ENCODE measurements at places on chromosomes 5 and 9.

DNA sequence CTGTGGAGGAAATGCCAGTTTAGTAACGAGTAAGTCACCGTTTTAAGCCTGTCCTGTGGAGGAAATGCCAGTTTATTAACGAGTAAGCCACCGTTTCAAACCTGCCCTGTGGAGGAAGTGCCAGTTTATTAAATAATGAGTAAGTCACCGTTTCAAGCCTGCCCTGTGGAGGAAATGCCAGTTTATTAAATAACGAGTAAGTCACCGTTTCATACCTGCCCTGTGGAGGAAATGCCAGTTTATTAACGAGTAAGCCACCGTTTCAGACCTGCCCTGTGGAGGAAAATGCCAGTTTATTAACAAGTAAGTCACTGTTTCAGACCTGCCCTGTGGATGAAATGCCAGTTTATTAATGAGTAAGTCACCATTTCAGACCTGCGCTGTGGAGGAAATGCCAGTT, 18.9 kb upstream of the PDCD6 start:
- DNase-seq, result no peak

GRCh38 chr5:158755221-158755620, 344.5 kb downstream of the EBF1 start:
- DNase-seq, result no peak

DNA sequence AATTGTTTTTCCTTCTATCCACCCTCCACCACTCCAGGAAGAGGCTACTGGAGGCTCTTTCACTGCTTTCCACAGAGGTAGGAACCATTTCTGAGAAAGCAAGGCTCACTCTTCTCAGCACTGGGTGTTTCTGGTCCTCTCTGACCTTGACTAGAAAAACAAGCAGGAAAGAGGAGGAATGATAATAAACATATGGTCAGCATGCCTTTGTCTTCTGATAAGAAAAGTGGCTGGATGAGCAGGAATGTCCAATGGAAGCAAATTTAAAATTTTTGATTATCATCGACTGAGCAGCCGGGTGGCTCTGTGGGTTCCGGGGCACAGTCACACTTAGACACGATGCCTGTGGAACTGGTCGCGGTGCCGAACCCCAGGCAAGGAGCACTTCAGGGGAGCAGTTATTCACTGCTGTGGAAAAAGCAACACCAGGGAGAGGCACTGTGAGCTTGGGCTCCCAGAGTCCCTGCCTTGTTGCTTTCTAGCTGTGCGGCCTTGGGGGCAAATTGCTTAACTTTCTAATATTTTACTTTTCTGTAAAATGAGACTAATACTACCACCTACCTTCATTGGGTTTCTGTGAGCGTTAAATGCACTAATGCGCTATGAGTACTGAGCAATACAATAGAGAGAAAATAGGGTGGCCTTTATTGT, 157.0 kb upstream of the LHFPL2 start:
- no peak for DNase-seq

- no peak for DNase-seq
Observed at GRCh38 chr9:77981332-77981731, 50.3 kb downstream of the GNAQ start.

DNA sequence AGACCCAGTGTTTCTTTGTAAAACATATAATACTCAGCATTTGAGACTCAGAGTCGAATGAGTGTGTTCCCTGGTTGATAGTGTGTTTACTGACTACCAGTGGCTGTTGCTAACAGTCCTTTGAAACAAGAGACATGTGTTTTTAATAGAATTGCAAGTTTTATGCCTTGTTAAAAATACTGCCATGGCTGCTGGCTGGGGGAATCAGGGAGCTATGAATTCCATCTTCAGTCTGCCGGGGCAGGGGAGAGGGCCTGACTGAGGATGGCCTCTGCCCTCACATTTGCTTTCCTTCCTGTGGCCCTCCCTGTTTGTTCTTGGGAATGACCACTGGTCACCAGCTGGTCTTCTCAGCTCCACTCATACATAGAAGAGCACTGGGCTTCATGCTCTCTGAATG, 63.8 kb downstream of the PDZD2 start:
- no peak for DNase-seq

DNA sequence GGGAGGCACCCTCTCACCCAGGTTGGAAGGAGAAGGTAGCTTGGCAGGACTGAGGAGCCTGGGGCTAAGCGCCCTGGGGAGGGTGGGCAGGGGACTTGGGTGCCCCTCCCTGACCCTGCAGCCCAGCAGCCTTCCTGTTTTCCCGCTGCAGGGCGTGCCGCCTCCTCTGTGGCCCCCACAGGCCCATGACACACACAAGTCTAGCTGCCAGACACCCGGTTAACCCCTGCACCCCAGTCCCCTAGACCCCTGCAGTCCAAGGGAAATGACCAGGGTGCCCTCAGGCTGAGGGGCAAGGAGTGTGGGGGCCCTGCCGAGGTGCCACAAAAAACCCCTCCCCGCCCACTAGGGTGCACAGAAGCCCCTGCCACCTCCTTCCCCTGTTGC, 33.0 kb downstream of the GOLGA2 start:
- DNase-seq, result no peak

- DNase-seq, result no peak
Observed at GRCh38 chr5:88089719-88090390, 178.8 kb downstream of the TMEM161B start.

GRCh38 chr5:65695896-65696295, 26.0 kb downstream of the SGTB start:
- no peak for DNase-seq

GRCh38 chr9:84856181-84856632, 186.7 kb downstream of the NTRK2 start:
- DNase-seq, result no peak

DNA sequence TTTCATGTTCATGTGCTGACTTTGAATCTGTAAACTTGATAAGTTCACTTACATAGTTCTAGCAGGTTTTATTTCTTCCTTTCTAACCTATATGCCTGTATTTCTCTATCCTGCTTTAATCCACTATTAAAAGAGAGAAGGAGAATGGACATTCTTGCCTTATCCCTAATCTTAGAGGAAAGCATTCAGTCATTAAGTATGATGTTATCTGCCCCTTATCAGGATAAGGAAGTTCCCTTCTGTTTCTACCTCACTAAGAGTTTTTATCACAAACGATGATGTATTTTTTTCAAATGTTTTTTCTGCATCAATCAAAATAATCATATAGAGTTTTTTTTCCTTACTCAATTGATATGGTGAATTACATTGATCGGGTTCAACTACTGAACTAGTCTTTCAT, 33.1 kb downstream of the DRD1 start:
- no peak for DNase-seq

GRCh38 chr5:2508514-2508913, 243.0 kb downstream of the IRX2 start:
- DNase-seq, result no peak

DNA sequence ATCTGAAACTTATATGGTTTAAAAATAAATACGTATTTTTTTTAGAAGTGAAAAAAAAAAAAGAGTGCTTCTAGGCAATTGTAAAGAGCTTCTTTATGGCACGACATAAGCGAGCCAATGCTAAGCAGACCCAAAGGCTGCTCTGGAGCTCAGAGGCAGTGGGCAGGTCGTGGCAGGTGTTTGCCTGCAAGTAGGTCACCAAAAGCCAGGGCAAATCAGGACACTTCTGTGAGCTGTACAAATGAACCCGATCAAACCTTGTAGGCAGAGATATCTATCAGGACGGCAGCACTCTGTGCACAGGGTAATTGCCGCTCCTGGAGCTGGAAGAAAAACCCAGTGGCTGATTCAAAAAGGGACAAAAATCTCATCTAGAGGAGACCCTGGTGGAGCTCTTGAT, 75.9 kb downstream of the IRX2 start:
- no peak for DNase-seq

GRCh38 chr9:125143377-125144090, at the start of gene SCAI:
Gene SCAI, minus strand, starts transcription at chr9:125143528. Its CDS starts 91 bp downstream, at chr9:125143437.
- peak; percentile 100 for DNase-seq

DNA sequence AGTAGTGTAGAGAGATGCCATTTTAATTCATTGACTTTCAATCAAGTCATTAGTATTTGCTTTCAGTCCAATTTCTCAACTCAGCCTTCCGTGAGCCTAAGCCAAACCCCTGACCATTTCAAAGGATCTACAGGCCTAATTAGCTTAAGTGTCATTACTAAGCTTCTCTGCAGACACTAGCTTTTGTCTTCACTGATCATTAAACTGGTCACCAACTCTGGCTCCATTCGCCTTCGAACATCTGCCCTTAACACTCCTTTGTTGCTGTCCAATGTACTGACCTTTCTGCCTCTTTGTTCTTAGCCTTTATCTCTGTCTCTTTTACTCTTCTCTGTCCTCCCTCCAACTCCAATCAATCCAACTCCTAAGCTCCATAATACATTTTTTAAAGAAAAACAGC, 299.3 kb downstream of the DIRAS2 start:
- peak; percentile 28 for DNase-seq

DNA sequence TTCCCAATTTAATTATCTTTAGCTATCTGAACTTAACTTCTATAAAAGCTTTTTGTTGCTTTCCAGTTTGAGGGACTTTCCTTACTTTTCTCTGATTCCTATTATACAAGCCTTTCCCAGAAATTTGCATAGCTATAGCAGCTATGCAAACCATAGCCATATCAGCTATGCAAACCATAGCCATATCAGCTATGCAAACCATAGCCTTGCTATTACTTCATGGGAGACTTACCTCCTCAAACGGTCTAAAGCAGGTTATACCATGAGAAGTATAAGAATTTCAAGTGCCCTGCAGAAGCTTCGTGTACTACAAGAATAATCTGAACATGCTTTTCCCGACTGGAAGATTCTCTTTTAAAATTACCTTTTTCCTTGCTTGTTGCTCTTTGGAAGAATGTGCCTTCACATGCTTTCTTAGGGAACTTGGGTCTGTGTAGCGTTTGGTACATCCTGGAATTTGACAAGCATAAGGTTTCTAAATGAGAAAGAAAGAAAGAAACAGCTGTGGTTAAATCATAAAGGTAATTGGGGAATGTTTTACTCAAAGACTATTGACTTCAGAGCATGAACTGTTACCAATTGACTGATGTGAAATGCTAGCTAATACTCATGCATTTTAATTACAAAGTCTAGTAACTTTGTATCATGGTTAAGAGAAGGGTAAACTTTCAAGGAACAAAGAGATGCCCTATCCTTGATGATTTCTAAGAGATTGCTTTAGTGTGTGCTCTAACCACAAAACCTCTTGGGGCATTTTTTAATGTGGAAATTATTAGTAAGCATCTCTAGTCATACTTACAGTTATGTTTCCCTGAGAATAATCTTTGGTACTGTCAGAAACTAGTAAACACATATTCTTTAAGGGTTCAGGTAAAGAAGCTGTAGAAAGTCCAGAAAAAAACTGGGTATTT, 367.6 kb downstream of the GLIS3 start:
- no peak for DNase-seq

DNA sequence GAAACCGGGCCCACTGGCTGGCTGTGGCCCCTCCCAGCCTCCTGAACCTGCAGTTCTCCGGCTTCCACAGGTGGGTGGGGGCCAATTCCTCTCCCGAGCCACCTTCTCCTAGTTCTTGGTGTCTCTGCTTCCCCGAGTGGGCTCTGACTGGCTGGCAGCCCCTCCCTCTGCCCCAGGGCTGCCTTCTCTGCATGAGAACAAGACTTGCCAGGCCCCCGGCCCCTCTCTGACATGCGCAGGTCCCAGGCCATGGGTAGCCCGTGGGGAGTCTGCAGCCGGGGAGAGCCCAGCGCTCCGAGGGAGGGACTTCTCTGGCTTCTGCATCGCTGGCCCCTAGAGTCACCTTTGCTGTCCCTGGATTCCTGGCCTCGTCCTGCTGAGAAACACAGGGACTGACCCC, 421.7 kb downstream of the IRX2 start:
- no peak for DNase-seq

GRCh38 chr5:94751460-94751859, 133.0 kb downstream of the SLF1 start:
- no peak for DNase-seq

- DNase-seq, result no peak
Observed at GRCh38 chr5:80895523-80895922, 64.6 kb upstream of the RASGRF2 start.

GRCh38 chr9:129962889-129963703, 79.9 kb downstream of the FNBP1 start:
- DNase-seq, result no peak

- DNase-seq, result peak; percentile 86
Observed at GRCh38 chr9:121992571-121993212, 100.4 kb downstream of the TTLL11 start.

- no peak for DNase-seq
Observed at GRCh38 chr9:113464286-113464660, 746 bp downstream of the RGS3 start.

GRCh38 chr9:121271368-121272341, 3.7 kb downstream of the GSN start:
- DNase-seq, result no peak

- DNase-seq, result no peak
Observed at GRCh38 chr9:33846231-33846630, 29.3 kb downstream of the UBE2R2 start.

- DNase-seq, result no peak
Observed at GRCh38 chr9:19385786-19386501, 5.9 kb upstream of the RPS6 start.

- DNase-seq, result no peak
Observed at GRCh38 chr5:148735301-148735835, 81.0 kb upstream of the HTR4 start.

GRCh38 chr5:127210042-127210441, 80.6 kb upstream of the MEGF10 start:
- no peak for DNase-seq

GRCh38 chr5:99030906-99031440, 102.2 kb upstream of the CHD1 start:
- peak; percentile 28 for DNase-seq

DNA sequence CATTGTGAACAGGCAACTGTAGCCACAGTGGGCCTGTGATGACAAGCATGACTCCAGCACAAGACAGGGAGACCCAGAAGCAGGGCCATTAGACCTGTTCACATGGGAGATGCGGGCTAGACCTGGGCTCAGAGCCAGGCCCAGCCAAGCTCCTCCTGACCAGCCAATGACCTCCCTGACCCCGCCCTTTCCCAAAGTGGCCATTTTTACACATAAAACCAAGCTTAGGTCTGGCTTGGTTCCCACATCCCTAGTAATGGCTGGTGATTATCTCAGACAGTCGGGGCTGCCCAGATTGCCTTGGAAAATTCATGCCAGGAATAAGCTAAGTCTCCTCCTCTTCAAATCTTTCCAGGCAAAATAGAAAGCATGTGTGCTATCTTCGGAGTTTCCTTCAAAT, 94.1 kb downstream of the FRMD3 start:
- DNase-seq, result no peak

DNA sequence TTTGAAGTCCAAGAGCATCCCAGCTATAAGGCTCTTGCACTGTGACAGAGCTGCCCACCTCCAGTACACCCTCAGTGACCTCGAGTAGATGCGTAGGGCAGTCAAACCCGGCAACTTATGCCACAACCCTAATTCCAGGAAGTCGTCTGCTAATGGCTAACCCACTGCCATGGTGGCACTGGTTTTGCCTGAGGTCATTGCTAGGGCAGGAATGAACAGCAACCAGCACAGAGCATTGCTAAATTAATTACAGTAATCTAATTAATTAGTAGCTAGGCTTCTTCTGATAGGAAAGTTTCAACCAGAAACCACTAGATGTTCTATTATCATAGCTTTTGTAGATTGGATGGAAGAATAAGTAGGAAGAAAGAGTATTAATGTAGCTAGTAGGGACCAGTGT, 122.8 kb downstream of the DPYSL3 start:
- no peak for DNase-seq

GRCh38 chr9:128428644-128429512, 8.2 kb downstream of the CERCAM start:
- peak; percentile 40 for DNase-seq

GRCh38 chr9:77839459-77840140, 191.5 kb upstream of the GNA14 start:
- DNase-seq, result no peak

- DNase-seq, result no peak
Observed at GRCh38 chr5:137665678-137666460, 70.0 kb downstream of the KLHL3 start.

Data from RKO (cell line).